ENCODE measurements at places on chromosomes 11 and 22.

- DNase-seq: no peak
Measured at GRCh38 chr11:70111269-70112016, 33.3 kb downstream of the ANO1 start.

DNA sequence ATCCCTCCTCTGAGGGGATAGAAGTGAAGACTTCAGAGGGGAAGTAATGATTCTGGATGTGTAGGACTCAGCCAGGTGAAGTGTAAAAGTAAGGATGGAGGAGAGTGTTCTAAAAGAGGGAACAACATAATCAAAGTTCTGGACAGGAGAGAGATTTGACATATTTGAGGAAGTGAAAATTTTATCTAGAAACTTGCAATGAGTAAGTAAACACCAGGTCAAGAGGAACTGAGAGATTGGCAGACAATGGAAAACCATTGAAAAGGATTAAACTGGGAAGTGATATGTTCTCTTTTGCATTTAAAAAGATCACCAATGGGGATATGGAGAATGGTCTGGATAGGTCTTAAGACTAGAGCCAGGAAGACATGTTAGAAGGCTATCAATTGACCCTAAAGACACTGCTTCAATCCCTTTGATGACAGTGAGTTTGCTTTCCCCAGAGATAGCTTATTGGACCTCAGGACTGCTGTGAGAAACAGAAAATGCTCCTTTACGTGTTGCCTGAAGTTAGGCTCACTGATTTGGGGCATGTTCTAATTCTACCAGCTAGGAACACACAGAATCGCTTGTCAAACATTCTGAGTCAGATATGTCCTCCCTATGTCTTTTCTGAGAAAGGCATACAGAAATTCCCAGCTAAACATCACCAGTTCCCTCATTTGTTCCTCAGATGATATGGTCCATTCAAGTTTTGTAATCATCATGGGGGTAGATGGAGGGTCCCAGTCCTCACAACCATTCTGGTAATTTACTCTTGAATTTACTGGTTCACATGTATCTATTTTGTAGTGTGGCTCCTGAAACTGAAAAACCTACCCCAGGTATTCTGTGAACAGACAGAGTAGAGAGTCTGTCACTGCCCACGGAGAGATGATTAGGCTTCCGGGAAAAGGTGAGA is 144.9 kb downstream of the MAML2 start:
- no peak for DNase-seq

DNA sequence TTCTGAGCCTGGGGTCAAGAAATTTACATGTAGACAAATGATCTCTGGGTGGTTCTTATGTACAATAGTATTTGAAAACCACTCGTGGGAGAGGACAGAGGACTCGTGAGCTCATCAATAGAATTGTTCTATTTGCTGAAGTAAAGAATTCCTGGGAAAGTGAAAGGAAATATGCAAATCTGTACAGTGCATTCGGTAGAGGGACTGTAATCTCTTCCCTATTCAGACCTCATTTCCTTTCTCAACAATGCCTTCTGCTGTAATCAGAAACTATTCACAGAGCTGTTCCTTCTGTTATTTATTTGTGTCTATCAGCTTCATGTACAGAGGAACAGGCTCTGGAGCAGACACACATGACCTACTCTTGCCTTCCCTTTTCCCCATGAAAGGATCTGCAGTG is 709.4 kb upstream of the KIRREL3 start:
- no peak for DNase-seq

DNA sequence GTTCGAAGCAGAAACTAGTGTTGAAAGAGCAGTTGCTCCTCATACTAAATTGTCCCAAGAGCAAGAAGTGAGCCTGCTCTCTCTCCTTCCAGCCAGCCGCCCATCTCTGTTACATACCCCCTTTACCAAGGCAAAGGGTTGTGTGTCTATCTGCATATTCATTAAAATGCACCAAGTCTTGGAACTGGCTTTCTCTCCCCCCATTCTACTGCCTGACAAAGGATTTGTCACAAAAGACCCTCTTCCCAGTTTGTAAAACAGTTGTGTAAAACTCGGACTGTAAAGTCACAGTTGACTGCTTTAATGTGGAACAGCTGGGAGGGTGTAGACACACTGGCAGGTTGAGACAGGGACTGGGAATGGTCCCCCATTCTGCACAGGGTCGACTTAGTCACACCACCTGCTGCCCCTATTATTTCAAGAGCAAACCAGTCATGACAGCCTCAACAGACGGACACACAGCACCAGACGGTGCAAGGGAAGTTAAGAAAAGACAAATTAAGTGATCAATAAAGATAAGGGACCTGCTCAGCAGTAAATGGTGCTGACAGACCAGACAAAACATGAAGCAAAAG is 60.0 kb upstream of the HTATIP2 start:
- no peak for DNase-seq

- no peak for DNase-seq
Measured at GRCh38 chr11:64083398-64084080, 47.8 kb downstream of the FLRT1 start.

DNA sequence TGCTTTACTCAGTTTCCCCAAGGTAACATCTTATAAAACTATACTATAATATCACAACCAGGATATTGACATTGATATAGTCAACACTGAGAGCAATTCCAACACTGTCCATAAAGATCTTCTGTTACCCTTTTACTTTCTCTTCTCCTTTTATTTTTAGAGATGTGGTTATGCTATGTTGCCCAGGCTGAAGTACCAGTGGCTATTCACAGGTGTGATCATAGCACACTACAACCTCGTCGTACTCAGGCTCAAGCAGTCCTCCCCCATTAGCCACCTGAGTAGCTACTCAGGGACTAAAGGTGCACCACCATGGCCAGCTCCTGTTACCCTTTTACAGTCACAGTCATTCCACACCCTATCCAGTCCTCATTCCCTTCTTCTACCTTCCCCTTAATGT is 119.7 kb downstream of the CWF19L2 start:
- no peak for DNase-seq

- no peak for DNase-seq
Measured at GRCh38 chr22:35782504-35782903, 64.8 kb downstream of the APOL5 start.

DNA sequence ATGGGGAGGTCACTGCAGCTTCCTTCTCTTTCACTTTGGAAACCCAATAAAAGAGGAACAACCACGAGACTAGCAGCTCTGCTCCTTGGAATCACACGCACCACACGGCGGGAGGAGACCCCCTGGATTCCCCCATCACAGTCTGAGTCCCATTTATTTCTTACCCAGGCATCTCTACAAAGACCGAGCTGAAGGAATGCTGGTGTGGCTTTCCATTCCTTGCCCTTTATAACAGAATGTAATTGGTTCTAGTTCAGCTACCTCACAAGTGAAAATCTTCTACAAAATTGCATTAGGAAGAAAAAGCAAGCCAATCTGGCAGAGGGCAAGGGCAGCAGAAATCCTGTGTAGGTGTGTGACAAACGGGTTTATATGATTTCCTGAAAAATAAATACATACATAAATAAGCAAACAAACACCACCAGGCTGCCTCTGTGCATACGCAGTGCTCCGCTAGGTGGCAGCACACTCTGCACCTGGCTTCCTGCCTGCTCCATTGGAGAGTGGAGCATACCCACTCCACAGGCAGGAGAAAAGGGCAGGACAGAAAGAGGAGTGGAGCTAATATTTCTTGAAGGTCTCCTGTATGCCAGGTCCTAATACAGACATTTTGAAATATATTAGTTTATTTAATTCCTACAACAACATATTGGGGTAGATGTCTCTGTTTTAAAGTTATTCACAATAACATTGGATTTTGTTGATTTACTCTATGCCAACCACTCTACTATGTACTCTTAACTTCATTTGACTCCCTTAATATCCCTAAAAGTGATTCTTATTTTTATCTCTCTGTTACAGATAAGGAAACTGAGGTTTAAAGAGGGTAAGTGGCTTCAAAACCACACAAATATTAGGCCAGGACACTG is 673.1 kb downstream of the KCNA4 start:
- DNase-seq: peak; percentile 12

GRCh38 chr11:121886005-121886734 is 229.8 kb downstream of the BLID start:
- DNase-seq: peak; percentile 45

DNA sequence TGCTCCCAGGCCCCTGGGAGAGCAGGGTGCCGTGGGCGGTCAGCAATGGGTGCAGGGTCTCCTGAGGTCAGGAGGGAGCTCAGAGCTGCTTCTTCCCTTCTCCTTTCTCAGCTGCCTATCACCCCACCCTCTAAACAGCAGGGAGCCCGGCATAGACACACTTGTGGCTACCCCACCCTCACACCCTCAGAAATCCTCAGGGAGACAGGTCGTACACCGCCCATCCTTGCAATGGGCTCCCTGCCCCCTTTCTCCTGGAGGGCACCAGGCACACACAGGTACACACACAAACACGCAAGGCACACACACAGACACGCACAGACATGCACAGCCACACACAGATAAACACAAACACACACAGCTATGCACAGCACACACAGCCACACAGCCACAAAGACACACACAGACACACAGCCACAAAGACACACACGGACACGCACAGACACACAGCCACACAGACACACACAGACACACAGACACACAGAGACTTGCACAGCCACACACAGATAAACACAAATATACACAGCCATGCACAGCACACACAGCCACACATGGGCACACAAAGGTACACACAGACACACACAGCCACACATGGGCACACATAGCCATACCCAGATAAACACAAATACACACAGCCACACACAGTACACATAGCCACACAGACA is 44.9 kb upstream of the TH start:
- no peak for DNase-seq

DNA sequence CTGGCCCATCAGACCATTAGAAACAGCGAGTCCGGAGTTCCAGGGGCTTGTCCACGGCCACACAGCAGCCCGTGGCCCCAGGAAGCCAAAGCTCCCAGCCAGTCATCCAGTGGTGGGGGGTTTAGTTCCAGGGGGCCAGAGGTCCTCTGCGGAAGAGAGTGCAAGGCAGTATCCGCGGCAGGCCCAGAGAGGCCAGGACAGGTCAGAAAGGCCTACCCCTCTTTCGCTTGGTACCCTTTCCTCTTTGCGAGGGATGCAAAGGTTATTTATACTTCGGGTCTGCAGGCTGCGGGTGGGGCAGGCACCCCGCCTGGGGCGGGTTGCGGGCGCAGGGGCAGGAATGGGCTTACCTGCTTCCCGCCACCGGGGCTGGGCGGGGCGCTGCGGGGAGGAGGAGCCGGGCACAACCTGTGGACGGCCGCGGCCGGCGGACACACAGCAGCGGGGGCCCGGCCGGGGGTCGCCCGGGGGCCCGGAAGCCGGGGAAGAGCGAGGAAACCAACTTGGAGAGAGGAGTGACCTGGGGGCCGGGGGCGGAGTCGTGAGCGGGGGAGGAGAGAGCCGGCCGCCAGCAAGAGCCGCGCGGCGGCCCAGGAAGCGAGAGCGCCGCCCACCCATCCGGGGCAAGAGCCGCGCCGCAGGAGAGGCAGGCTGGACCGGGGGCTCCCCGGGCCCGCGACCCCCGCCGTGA is at the start of gene SH3BP1:
Gene SH3BP1, plus strand, starts transcription at position 600 of the 691 bp plus-strand sequence. CDS start 119 bp downstream, outside the sequence.
- DNase-seq: no peak

GRCh38 chr11:10373340-10373739 is 68.5 kb downstream of the ADM start:
- DNase-seq: peak; percentile 77

DNA sequence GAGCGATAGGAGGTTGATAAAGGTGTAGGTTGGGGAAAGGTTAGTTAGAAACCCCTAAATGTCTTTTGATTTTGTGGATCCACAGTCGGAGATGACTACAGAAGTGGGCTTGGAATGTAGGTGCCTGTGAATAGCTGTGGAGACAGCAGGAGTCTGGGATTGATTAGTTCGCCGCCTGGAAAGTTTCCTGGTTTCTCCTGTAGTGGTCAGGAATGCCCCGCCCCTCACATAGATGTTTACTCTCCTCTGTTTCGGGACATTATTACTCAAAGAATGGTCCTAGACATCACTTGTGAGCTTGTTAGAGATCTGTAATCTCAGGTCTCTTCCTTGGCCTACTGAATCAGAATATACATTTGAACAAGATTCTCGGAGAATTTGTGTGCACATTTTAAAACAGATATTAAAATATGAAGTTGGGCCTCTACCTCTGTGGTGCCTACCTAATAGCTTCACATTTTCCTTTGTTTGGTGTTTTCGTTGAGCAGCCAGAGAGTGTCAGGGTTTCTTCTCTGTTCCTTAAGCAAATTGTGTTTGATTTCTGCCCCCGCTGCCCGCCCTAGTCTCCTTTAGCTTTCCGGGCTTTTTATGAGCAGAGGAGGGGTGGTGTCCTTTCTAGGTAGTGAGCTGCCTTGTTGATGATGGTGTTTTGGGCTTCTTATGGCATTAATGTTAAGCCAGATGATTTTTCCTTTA is 89.4 kb downstream of the PPP6R3 start:
- DNase-seq: no peak

DNA sequence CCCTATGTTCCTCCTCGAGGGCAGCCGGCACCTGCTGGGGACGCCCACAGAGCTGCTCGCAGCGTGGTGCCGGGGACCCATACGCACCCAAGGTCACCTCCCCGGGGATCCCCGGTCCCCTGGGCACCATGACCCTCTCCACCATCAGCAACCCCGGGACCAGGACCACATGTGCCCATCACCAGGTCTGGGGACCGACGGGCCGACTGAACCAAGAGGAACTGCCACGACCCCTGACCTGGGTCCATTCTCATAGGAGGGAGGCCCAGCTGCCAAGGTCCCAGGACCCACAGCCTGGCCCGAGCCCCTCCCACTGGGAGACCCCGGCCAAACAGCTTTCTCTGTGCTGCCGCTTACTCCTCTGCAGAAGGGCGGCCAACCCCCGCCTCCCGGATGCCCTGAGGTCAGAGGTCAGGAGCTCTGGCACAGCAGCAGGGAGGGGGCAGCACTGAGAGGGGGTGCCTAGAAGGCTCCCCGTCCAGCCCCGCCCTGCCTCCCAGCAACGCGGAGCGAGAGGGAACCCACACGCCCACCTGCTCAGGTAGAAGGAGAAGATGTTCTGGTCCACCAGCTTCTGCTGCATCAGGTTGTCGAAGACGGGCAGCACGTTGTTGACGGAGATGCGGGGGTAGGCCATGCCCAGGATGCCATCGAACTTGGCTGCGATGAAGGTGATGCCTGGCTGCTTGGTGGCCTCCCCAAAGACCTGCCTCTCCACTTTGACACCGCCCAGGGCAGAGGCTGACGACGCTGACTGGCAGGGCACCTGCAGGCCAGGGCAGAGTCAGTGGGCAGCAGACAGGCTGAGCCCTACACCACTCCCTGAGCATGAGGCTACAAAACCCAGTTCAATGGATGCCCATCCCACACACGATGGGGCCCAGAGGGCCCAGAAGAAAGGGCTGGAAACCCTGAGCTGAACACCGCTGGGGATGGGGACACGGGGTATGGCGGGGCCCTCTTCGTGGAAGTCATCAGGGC is 6.6 kb downstream of the CTSD start:
- DNase-seq: no peak

- DNase-seq: no peak
Measured at GRCh38 chr11:128294671-128295050, 292.7 kb downstream of the ETS1 start.

DNA sequence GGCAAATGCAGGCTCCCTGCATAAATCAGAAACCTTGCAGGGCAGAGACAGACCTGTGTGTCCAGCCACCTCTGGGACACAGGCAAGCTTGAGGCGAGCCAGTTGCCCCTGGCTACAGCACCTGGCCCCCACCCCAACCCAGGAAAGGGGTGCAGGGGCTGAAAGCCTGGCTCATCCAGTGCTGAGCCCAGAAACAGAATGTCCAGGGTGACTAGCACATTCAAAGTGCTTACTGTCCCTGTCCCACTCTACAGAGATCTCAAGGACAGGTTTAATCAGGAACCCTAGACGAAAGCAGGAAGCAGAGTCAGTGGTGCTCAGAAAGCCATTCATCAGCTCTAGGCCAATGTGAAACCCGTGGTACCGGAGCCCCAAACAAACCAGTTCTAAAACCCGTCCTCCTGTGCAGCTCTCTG is 31.9 kb downstream of the PLEKHA7 start:
- DNase-seq: no peak
